Activated CD8-positive, alpha-beta memory T cell treated with anti-CD3 and anti-CD28 coated beads, Interleukin-2, amount 10 ng/mL, durations not matched to agents 7 days and 5 days (primary cell): ENCODE measurements at places on chromosomes 3 and 15. TPM values are rescaled to one million over a fixed set of nuclear protein-coding genes. Genes with fewer than 3 reads are reported as not detected.

DNA sequence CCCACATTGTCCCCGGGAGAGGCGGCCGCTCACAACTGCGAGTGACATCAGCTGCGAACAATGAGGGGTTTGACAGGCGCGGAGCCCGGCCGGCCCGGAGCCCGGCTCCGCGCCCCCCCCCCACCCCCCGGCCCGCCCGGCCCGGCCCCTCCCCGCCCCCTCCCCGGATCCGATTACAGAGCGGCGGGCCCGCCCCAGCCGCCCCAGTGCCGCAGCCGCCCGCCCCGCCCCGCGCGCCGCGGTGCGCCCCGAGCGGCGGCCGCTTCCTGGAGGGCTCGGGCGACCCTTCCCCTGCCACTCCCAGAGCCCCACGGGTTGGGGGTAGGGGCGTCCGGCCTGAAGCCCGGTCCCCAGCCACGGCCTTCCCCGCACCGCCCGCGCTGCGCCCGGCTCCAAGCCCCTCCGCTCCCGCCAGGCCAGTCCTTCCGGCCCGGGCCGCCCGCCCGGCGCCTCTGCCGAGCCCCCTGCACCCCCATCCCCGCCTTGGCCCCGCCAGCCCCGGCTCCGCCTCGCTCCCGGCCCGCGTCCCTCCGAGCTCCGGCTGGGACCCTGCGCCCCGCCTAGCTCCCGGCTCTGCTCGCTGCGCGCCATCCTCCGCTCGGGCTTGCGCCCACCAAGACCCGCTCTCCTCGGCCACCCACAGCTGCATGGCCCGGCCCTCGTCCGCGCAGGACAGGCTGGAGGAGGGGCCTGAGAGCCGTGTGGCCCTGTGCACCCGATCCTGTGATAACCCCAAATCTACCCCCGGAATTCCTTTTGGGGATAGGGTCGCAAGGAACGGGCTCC, at the start of gene PCBP4:
TSS of gene PCBP4 (minus strand) at position 71 of the 786 bp plus-strand sequence. CDS start 6,214 bp downstream, outside the sequence.
- H3K4me3 ChIP-seq, result peak within 1 kb of the TSS; percentile 74
- no peak for DNase-seq
- H3K4me1 ChIP-seq, result peaks cover 14% of the 10 kb centered on the region
- no peaks in the 10 kb centered on the region for H3K36me3 ChIP-seq
- peak within 1 kb of the TSS; percentile 73 for H3K27ac ChIP-seq

- no peaks in the 10 kb centered on the region for H3K27me3 ChIP-seq
- H3K36me3 ChIP-seq, result peaks cover 2% of the 10 kb centered on the region
- H3K27ac ChIP-seq, result peak overlapping the region; percentile 96
- H3K4me3 ChIP-seq, result peak overlapping the region; percentile 68
Measured at GRCh38 chr15:41894791-41895463, 1.1 kb upstream of the SPTBN5 start.

DNA sequence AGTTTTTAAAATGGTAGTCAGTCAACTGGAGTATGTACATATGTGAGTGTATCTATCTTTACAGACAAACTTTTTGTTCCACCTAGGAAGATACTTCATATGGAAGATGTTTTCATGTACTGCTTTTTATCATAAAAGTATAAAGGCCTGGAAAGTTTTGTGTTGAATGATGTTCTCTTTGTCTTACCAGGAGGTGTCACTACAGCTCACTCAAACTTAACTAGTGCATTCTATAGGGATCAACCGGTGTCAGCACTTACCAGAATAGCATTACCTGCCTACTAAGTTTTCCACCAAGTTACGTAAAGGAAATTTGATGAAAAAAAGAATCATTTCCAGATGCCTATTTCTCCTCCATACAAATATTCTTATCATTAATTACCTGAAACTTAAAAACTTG, 522.6 kb upstream of the SEMA6D start:
- no peaks in the 10 kb centered on the region for H3K4me1 ChIP-seq
- DNase-seq, result no peak
- no peak overlapping the region for H3K27ac ChIP-seq
- H3K36me3 ChIP-seq, result no peaks in the 10 kb centered on the region

DNA sequence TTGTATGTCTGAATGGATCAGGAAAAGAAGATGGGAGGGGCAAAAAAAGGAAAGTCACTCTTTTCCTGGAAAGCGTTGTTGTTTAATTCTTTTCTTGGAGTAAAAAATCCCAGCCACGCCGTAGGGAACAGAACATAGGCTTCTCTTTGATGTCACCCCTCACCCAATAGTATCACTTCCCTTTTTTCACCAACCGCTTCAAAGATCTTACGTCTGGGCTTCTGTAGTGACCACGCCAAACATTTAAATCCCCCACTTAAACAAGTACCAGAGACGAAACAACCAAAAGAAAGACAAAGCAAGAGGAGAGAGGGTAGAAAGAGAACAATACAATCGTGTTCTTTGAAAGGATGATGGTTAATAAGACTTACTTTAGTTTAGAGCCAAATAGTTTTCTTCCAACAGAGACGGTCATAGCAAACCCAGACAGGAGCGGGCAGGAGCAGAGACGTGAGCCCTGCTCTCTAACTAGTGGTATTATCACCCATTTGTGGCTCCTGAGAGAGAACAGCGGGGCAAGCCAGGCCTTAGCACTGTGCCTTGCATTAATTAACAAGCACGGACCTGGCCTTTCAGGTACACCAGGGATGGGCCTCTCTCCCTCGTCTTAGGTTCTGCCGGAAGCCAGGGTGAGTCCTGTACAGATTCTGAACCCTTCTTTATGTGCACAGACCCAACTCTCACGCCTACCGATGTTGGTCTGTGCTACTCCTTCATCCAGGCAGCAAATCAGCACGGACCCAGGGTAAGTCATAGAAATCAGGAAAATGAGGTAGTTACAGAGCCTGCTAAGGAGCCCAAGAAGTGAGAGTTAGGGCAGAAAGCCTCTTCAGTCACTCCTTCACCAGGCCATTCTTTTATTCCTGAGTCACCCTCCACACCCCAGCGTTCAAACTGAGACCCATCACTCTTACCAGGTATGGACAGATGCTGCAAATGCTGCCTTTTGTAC, 28.2 kb upstream of the BCL6 start:
- no peak for DNase-seq
- H3K4me1 ChIP-seq, result peaks cover 44% of the 10 kb centered on the region
- H3K4me3 ChIP-seq, result no peak overlapping the region
- H3K27me3 ChIP-seq, result no peaks in the 10 kb centered on the region
- peaks cover 12% of the 10 kb centered on the region for H3K36me3 ChIP-seq
- no peak overlapping the region for H3K27ac ChIP-seq

The CAMK2N2 gene
- total RNA-seq, result 0.37 TPM

- no peak overlapping the region for H3K27ac ChIP-seq
- H3K4me1 ChIP-seq, result no peaks in the 10 kb centered on the region
- H3K27me3 ChIP-seq, result peaks cover 16% of the 10 kb centered on the region
- no peaks in the 10 kb centered on the region for H3K36me3 ChIP-seq
Measured at GRCh38 chr3:132255041-132255745, 62.0 kb upstream of the ACP3 start.
